Germinal center (tissue), 1 donor: ENCODE measurements at places on chromosomes 5 and 9.

- DNase-seq, result peak; percentile 57
These were observed 127.4 kb downstream of the BARX1 start for GRCh38 chr9:93827545-93828330.

DNA sequence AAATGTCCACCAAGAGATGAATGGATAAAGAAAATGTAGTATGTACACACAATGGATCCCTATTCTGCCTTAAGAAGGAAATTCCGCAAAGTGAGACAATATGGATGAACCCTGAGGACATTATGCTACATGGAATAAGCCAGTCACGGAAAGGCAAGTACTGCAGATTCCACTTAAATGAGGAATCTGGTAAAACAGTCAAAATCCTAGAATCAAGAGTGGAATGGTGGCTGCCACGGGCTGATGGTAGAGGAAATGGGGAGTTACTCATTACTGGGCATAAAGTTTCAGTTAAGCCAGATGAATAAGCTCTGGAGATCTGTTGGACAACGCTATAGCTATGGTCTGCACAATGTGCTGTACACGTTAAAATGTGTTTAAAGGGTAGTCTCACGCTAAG lies 47.2 kb downstream of the STK10 start:
- DNase-seq, result no peak

DNA sequence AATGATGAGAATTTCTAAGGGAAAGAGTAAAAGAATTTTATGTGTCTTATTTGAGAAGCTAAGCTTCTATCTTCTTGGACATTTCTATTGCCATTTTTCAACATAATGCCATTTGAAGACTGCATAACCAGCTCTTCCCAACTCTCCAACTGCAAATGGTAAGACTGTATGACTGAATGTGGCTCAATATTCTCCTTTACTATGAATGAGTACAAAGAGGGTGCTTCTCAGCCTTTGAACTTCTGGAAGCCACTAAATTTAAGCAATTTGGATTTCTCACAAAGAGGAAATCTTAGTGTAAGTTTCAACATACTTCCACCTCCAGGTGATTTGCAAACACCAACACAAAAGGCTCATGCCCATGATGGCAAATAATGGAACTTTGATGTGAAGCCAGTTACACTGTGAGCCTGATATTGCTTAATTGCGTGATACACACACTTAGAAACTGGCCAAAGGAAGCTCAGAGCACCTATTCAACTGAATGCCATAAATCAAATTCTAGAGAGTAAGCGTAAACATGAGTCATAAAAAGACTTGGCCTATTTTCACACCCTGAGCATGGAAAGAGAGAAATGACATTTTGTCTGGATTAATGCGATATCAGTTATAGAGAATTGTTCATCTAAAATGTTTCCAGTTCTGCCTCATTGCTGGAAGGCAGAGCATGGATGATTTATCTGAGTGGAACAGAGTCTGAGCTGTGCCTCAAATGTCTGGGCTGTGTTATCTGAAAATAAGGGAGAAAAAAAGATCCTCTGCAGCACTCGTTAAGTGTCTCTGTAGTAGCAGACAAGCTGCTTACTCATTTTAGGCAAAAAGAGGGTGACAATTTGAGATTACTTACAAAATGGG lies 145.3 kb downstream of the PLK2 start:
- no peak for DNase-seq

DNA sequence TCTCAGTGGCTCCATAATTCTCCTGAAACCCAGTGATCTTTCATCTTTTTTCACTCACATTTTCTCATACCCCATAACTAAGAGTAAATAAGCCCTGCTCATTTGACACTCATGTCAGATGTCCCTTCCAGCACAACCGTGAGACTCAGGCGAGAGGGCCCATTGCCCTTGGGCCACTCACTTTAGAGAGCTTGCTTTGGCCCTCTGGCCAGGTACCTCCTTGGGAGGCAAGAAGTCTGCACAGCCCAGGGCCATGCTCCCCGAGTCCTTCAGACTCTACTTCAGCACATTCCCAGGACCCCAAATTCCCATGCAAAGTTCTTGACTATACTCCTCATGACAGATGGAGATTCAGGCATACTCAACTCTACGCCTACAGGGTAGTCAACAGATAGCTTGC lies 33.6 kb downstream of the RFX3 start:
- no peak for DNase-seq

GRCh38 chr5:31854181-31855133 lies 215.5 kb downstream of the PDZD2 start:
- DNase-seq, result peak; percentile 25

- no peak for DNase-seq
These were observed 71.7 kb upstream of the KLF9 start for GRCh38 chr9:70486127-70486526.

GRCh38 chr9:14238518-14238917 lies 75.4 kb downstream of the NFIB start:
- DNase-seq, result no peak

GRCh38 chr9:4604678-4605095 lies 57.4 kb upstream of the PLPP6 start:
- DNase-seq, result peak; percentile 63

DNA sequence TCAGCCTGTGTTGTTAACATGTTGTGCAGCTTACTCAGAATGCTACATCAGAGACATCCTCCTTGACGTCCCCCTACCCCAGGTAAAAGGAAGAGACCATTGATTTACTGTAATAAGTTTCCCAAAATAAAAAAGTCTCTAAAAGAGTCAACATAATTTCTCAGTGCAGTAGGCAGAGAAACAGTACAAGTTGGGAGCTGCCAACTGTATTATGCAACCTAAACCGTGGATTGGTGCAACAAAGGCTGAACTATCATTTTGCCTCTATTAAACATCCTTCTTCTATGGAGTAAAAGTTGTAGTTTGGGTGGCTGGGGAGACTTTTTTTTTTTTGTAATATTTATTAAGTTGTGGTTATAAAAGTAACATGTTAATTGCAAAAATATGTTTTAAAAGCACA lies 208.0 kb downstream of the NR3C1 start:
- DNase-seq, result no peak

GRCh38 chr9:101469026-101469425 lies 33.5 kb upstream of the ALDOB start:
- no peak for DNase-seq

GRCh38 chr9:99488131-99489059 lies 266.3 kb downstream of the SEC61B start:
- no peak for DNase-seq

GRCh38 chr9:70093944-70094343 lies 50.3 kb downstream of the MAMDC2 start:
- no peak for DNase-seq

DNA sequence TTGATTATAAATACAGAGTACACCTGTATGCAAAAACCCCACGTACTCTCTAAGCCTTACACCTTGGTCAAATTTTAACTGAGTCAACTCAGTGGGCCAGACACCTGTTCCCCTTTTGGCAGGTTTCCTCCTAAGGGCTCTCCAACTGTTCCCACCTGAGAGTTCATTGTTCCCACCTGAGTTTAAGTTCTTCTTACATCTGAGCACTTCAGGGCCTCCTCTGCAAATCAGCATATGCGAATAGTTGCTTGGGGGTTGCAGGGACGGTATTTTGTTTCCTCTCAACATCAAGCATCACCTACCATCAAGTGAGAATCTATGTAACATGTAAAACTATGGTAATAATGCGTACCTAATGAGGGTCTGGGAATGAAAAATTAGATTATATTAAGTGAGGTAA lies 300.0 kb downstream of the PIK3R1 start:
- no peak for DNase-seq

DNA sequence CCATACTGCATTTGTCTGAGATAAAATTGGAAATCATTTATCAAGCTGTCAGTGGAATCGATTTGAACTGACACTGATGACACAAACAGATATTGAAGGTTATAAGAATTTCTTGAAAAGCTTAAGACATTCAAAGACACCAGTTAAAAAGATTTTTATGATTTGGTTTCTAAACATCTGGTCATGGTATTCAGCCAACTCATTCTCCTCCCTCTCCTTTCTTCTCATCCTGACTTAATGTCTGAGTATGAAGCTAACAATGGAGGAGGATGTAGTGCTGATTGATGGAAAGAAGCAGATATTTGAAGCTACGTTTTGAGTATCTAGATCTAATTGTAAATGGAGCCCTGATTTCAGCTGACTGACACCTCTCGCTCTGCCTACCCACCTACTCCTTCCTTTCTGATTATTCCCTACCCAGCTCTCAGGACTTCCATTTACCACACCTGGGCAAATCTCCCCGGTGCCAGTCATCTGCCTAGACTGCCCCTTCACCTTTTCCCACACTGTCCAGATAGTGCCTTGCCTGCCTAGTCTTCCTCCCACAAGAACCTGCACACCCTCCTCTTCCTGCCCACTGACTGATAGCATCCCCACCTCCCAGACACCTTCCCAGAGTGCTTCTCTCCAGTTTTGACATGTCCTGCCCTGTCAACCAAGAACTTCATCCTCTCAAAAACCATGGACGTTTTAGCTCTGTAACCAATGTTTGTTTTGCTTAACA lies 20.7 kb upstream of the LIFR start:
- DNase-seq, result no peak

DNA sequence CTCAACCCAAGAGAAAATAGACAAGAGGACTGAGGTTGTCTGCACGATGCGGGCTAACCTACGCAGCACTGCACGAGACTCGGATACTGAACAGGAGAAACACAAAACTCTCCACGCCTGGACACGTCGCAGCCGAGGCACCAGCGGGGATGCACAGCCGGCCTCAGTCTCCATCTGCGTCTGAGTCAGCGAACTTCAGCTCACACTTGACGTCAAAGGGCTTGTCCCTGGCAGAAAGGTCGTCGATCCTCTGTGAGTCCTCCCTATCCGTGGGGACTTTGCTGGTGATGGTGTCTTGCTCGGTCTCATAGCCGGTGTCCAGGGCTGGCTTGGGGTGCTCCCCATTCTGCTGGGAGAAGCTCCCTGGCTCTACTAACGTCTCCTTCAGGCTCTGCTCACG lies 60.2 kb downstream of the SECISBP2 start:
- no peak for DNase-seq

DNA sequence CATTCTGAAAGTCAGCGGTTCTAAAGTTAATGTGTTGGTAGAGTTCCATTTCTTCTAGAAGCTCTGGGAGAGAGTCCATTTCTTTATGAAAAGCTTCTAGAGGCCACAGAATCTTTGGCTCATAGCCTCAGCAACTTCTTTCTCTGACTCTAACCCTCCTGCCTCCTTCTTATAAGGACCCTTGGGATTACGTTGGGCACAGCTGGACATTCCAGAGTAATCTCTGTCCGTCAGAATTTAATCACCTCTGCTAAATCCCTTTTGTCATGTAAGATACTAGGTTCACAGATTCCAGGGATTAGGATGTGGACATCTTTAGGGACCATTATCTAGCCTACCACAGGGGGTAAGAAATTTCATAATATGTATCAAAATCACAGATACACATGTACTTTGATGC lies 22.6 kb upstream of the ANKDD1B start:
- no peak for DNase-seq

DNA sequence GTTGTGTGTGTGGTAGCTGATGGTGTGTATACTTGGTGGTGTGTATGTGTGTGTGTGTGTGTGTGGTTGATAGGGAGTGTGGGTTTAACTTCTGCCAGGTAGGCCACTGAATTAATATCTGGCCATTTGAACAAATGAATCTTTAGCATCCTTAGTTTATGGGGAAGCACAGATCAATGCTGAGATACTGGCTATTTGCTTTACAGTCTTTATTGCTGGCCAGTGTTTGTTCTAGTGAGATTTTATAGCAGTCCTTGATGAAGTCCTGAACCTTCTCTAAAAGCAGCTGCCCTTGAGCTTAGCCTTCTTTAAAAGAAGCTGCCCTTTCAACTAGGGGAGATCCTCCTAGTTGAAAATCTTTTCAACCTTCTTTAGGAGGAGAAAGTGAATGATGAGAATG lies 69.3 kb downstream of the MACIR start:
- no peak for DNase-seq

DNA sequence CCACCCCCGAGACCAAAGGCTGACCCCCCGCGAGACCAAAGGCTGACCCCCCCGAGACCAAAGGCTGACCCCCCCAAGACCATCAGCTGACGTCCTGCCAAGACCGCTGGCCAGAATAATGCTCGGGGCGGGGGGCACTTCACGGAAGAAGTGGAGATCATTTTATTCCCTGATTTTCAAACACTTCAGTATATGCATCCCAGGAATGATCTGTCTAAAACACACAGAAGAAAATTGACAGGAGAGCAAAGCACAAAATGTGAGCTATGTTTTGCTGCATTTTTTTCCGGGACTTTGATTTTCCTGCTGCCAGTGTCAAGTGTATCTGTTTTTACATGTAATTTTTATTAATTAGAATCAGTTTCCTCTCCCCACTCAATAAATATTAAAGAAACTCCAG lies 67.1 kb downstream of the ADAMTS2 start:
- DNase-seq, result no peak

GRCh38 chr5:77852514-77853352 lies 76.6 kb upstream of the TBCA start:
- peak; percentile 78 for DNase-seq

DNA sequence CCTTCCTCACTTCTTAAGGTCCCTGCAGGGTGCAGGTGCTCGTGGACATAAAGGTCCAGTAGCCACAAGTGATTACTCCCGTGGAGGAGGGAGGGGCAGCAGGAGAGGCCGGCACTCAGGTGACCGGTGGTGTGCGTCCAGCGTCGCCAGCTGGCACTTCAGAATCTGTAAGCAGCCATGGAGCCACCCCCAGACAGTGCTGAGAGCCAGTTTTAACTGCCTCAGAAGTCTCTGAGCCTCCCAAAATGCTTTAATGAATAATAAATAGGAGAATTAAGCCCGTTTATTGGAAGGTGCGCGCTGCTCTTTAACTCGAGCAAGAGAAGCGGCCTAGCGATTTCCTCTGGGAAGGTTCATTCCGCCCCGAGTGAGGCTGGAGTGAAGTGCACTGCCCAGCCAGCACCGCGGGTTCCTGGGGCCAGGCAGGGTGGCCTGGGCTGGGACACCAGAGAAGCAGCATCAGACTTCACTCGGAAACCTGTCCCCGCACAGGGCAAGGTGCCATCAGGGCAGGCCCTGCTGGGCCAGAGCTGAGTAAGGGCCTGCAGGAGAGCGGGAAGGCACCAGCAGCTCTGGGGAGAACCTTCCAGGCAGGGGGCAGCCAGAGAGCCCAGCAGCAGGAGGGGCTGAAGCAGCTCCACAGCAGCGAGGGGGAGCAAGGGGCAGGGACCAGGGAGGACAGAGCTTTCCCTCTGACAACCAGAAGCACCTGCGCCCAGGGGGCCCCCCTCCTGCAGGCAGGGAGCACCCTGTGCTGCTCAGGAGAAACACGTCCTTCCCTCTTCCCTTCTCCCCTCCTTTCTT lies 61.2 kb downstream of the VAV2 start:
- no peak for DNase-seq
